AG08395 (cell line): ENCODE measurements at places on chromosomes 11 and 22.
A peak's percentile ranks its signal among the peaks of the same experiment; 100 is the strongest.

- DNase-seq, result no peak
These were observed 161.1 kb upstream of the ANO5 start for GRCh38 chr11:22031791-22032190.

GRCh38 chr22:50613291-50613981 lies 12.8 kb downstream of the MAPK8IP2 start:
- DNase-seq, result no peak

DNA sequence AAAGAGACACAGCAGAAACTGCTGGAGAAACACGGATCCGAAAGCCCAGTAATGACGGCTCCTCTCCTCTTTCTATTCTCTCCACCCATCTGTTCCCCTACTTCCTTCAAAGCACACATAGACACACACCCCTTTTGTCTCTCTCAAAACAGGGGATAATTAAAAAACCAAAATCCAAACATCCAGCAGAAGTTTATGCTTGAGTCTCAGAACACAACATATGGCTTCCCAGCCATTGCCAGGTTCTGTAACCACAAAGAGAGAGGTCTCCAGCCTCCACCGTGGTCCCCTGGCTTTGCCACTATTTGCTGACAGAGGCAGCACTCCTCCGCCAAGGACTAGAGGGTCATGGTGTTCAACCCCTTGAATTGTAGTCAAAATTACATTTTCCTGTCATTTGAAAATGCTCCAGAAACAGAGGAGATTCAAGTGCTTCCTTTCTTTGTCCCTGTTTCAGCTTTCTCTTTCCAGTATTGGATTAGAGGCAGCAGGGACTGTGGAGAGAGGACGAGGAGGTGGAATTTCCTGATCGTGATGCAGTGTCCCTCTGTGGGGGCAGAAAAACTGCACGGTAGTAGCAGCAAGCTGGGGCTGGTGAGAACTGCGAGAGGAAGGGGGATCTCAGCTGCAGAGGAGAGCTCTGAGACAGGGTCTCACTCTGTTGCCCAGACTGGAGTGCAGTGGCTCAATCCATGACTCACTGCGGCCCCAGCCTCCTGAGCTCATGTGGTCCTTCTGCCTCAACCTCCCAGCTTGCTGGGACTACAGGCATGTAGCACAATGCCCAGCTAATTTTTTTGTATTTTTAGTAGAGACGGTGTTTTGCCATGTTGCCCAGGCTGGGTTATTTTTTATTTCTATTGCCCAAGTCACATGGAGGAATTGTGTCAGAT lies 60.3 kb downstream of the UBASH3B start:
- DNase-seq, result no peak

DNA sequence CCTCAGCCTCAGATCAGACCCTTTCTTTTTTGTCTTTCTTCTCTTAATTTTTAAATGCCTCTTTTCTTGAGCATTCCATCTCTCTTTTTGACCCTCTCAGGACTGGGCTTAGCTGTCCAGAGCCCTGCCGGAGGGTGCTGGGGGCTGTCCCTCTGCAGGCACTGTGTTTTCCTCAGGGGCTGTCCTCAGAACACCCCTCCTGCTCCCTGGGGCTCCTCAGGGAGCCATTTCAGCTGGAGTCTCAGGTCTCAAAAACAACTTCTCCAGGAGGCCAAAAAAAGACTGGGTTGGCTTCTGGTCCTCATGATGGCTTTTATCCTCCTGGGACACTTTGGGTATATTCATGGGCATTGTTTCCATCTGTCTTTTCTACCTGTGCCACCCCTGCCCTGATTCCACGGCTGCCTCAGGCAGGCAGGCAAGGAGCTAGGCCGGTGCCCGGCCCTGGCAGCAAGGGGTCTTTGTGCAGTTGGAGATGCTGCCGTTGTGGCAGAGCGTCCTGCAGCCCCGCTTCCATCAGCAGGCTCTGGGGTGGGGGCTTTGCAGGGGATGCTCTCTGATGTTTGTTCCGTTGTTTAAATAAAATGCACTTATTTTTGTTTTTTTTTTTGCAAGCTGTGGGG lies 85.1 kb downstream of the CEP164 start:
- DNase-seq, result no peak

DNA sequence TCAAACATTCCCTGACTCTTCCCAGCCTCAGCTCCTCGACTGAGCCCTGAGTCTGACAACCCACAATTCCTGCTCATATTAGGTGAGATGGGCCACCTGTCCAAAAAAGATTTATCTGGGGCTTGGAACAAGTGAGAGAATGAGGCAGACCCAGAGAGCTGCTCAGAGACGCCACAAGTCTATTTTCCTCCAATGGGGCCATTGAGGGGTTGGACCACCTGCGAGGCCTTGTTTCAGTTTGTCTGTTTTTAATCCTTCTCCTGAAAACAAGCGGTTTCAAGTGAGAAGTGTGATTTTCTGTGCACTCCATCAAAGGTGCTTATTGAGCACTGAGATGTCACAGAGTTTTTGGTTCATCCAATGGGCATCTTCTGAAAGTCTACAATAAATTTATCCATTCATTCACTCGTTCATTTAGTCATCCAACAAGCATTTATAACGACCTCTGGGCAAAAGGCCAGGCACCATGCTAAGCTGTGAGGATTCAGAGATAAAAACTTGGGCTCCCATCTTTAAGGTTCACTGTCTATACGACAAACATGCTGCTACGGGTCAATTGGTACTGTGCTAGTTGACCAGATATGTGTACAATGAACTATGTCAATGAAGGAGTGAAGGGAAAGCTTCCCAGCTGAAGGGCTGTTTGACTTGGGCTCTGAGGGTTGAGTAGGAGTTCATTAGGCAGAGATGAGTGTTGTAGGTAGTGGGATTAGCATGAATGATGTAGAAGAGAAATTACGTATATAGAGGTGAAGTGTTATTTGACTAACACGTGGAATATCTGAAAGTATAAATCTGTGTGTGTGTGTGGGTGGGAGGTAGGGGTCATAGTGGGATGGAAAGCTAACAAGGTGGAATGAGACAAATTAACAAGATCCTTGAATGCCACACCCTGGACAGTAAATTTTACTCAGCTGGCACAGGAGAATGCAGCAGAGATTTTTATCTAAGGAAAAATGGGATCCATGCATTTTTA lies 168.9 kb downstream of the MIAT start:
- no peak for DNase-seq

GRCh38 chr11:3104961-3105790 lies 48.0 kb upstream of the CARS1 start:
- no peak for DNase-seq

DNA sequence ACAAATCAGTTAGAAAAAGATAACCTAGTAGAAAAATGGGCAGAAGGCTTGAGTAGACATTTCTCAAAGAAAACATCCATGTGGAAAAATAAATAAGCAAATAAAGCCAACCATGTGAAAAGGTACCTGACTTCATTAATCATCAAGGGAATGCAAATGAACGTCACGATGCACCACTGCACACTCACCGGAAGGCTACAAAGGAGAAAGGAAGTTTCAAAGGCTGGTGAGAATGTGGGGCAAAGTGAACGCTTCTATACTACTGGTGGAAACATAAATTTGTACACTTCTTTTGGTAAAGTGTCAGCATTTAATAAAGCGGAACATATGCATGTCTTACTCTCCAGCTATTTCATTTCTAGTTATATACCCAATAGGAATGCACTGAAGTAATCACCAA lies 166.8 kb downstream of the CSNK2A3 start:
- no peak for DNase-seq

- DNase-seq, result no peak
These were observed 15.4 kb upstream of the GDPD4 start for GRCh38 chr11:77316733-77317342.

DNA sequence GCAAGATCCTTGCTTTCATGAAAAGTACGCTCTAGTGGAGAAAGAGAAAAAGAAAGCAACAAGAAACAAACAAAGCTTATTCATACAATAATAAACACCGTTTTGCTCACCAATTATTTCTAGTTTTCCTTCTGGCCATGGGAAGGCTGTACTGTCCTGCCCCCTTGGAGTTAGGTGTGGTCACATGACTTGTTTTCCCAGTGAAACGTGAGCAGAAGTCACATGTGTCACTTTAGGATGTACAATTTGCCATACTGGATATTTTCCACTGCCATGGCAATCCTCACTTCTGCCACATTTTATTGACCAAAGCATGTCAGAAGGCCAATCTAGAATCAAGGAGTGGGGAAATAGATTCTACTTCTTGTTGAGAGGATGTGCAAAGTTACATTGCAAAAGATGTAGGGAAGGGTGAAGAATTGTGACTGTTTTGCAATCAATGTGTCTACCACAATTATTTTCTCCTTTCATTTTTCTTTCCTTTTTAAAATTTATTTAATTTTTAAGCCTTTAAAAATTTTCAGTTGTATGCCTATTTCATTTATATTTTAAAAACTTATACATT lies 24.3 kb upstream of the TRAF6 start:
- DNase-seq, result no peak

DNA sequence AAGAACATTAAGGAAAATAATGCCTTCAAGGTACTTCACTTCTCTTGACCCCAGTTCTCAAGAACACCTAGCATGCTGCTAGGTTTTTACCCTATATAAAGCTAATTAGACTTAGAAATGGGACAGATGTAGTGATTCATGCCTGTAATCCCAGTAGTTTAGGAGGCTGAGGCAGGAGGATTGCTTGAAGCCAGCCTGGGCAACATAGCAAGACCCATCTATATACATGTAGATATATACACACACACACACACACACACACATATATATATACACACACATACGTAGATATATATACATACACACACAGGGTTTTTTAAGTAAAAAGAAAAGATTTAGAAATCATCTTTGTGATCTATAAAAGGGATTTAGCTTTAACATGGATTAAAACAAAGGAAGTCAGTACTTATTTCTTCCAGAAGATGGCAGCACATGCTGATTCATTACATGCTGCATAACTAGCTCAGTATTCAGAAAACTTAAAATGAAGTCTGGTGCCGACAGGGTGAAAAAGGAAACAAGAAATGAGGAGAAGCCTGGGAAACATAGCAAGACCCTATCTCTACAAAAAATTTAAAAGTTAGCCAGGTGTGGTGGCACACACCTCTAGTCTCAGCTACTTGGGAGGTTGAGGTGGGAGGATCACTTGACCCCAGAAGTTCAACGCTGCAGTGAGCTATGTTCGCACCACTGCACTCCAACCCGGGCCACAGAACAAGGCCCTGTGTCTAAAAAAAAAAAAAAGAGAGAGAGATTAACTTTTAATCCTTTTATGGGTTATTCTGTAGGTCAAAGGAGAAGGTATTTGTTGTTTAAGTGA lies 28.5 kb upstream of the RBX1 start:
- peak; percentile 67 for DNase-seq

DNA sequence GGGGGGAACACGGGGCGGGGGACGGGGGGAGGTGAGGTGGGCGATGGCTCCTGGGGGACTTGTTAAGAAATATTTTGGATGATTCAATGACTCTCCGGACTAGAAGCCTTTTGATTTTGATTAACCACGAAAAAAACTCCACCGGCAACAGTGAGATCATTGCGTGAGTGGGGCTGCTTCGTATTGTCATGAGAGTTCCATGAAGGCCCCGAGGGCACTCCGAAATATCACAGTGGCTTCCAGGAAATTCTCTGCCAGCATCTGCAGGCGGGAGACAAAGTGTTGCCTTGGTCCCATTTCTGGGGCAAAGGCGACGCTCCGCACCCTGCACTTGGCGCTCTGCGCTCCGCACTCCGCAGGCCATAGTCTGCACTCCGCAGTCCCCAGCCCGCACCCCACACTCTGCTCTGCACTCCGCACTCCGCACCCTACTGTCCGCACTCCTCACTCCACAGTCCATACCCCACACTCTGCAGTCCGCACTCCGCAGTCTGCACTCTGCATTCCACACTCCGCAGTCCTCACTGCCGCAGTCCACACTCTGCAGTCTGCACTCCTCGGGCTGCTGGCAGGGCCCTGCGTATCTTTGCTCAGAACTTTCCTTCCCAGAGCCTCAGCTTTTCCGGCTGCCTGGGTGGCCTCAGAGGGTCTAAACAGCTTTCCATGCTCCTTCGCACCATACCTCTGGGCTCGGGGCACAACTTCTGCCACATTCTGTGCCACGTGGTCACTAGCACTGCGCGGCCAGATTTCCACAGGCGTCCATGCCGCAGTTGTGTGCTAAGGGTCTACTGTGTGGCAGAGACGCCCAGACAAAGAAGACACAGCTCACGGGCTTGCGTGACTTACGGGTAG lies 61.1 kb downstream of the LINC01488 start:
- no peak for DNase-seq

DNA sequence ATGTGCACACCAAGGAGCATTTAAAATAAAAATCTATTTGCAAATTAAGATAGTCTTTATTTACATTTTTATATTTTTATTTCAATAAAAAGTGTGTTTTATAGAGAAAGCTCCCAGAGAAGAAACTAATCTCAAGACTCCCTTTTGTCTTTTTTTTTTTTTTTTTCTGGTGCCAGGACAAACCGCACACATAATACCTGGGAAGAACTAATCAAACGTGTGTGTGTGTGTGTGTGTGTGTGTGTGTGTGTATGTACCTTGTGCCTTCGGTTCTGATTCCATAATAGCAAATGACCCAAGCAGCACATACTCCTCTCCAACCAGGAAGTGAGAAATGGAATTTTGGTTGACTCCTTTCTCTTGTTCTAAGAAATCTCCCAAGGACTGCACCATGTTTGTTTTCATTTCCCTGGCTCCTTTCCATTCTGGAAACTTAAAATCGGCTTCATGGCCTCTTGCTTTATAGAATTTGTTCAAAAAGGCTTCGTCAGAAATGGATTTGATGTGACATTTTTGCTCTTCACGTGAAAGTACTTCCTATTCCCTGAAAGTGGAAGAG lies 65.3 kb downstream of the ST3GAL4 start:
- DNase-seq, result no peak

- no peak for DNase-seq
These were observed 8.4 kb downstream of the SLCO2B1 start for GRCh38 chr11:75159151-75159953.

GRCh38 chr11:95545116-95545875 lies 244.3 kb downstream of the FAM76B start:
- no peak for DNase-seq

DNA sequence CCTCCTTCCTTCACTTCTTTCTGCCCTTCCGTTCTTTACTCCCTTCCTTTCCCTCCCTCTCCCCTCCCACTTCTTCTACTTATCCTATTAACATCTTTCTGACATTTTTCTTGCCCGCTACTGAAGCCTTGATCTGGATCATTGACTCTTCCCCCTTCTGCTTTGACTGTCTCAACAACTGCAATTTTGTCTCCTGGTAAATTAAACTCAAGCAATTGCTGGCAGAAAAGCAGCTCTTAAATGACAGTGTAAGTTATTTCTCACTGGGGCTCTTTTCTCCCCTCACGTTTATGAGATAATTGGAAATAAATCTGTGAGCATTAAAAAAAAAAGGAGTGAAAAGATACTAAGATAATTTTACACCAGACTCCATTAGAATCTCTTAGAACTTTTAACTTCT lies 120.0 kb downstream of the SLC17A6 start:
- no peak for DNase-seq

- peak; percentile 92 for DNase-seq
These were observed 168.9 kb downstream of the C11orf91 start for GRCh38 chr11:33531743-33532181.
